ENCODE measurements at places on chromosomes 7 and 10.

- peak; percentile 83 for DNase-seq
Observed at GRCh38 chr10:78215645-78216044, 182.0 kb downstream of the RPS24 start.

- no peak for DNase-seq
Observed at GRCh38 chr7:3955751-3956696, 655.0 kb downstream of the SDK1 start.

- DNase-seq, result no peak
Observed at GRCh38 chr7:25482631-25483030, 254.3 kb upstream of the NPVF start.

DNA sequence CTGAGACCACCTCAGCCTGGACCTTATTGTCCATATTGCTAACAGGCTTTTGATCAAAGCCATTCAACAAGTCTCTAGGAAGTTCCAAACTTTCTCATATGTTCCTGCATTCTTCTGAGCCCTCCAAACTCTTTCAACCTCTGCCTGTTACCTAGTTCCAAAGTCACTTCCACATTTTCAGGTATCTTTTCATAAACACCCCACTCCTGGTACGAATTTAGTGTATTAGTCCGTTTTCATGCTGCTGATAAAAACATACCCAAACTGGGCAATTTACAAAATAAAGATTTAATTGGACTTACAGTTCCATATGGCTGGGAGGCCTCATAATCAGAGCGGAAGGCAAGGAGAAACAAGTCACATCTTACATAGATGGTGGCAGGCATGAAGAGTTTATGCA is 836.8 kb downstream of the SORCS1 start:
- no peak for DNase-seq

- no peak for DNase-seq
Observed at GRCh38 chr10:51117053-51117660, 42.9 kb downstream of the PRKG1 start.

GRCh38 chr7:94029976-94030375 is 25.8 kb upstream of the BET1 start:
- DNase-seq, result no peak

- DNase-seq, result no peak
Observed at GRCh38 chr10:79021948-79022499, 46.7 kb upstream of the ZMIZ1 start.

DNA sequence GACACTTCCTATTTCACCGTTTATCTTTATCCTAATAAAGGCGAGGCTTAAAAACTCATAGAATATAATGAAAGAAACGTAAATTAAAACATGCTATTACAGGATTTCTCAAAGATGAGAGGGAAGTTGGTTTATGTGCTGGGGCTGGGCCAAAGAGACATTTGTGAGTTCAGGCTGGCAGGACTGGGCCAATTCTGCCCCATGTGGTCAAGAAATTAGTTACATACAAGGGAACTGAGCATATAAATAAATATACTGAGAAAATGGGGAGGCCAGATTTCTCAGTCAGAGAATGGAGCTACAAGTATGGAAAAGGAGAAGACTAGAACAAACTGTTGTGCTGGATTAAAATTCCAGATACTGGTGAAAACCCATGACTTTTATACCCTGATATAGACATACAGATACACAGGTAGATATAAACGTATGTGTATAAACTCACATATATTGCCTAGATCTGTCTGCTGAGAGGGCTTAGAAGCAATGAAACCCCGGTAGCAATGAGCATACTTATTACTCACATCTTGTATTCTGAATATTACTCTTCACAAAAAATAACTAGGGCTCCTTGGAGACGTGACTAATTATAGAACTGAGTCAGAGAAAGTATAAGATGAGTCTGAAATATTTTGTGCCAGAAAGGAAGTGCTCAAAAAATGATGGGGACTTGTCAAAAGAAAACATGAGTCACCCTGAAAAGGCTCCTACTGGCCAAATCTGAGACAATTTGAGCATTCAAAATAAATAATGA is 155.7 kb upstream of the FGFR2 start:
- DNase-seq, result peak; percentile 28

DNA sequence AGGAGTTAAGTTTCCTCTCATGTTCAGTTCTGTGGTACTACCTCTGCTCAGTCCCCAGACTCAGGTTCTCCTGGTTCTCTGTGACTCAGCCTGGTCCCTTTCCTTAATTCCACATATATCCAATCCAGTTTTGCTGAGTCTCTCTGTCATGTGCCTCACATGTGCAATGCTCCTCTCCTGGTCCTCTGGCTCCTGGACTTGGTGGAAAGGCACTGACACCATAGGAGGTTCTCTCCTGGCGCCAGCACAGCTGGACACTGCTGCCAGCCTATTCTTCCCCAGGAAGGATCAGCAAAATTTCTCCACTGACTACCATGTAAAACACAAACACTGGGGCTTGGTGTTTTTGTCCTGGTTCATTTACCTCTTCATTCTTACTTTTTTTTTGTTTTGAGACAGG is 27.8 kb downstream of the GLUD1 start:
- no peak for DNase-seq

DNA sequence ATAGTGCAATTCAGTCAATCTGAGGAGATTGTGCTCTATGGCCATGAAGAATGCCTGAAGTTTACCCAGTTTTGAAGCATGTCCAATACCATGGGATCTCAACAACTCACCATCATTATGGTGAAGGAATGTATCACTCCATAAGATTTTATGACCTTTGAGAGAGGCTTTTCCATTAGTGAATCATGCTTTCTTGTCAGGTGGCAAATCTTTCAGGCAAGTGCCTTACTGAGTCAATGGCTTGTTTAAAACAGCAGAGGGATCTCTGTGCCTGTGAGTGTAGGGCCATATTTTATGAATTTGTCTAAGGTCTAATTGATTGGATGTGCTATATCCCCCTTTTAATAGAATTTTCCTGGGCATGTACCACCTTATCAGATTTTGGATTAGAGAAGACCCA is 131.5 kb downstream of the CCDC7 start:
- DNase-seq, result peak; percentile 4

DNA sequence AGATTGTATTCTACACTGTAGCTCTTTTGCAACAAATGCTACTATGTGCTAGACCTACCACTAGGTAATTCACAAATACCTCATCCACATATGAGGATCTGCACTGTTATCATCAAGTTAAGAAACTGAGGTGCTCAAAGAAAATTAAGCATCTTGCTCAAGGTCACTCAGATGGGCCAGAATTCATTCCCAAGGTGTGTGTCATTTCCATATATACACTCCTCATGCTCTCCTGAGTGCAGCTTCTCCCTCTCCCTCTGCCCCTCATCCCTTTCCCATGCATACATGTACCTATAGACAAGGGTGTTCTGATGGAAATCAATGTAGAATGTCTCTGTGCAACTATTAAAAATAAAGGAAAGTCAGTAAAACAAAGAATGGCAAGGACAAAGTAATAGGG is 146.2 kb downstream of the ZNF438 start:
- no peak for DNase-seq
